Left cardiac atrium (tissue), 4 donors: ENCODE measurements at places on chromosomes 7 and 10. TPM values are rescaled to one million over a fixed set of nuclear protein-coding genes. Genes with fewer than 3 reads are reported as not detected.

GRCh38 chr7:114722562-114722961, 199.3 kb upstream of the MDFIC start:
- no peak for DNase-seq

DNA sequence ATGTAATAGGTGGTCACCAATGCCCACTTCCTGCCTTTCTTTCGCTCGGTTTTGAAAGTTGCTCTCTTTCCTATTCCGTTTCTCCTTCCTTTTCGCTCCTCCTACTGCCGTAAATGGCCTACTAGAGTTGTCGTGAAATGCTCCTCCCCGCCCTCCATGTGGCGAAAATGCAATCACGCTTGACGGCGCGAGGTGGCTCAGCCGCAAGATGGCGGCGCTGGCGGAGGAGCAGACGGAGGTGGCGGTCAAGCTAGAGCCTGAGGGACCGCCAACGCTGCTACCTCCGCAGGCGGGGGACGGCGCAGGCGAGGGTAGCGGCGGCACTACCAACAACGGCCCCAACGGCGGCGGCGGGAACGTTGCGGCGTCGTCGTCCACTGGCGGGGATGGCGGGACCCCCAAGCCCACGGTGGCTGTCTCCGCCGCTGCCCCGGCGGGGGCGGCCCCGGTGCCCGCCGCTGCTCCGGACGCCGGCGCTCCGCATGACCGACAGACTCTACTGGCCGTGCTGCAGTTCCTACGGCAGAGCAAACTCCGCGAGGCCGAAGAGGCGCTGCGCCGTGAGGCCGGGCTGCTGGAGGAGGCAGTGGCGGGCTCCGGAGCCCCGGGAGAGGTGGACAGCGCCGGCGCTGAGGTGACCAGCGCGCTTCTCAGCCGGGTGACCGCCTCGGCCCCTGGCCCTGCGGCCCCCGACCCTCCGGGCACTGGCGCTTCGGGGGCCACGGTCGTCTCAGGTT, at the start of gene TAF5:
TSS of gene TAF5 (plus strand) at position 195 of the 737 bp plus-strand sequence. CDS start at position 209, 14 bp downstream.
- peak; percentile 92 for DNase-seq

GRCh38 chr10:120172356-120172755, 279.8 kb downstream of the SEC23IP start:
- DNase-seq = no peak

DNA sequence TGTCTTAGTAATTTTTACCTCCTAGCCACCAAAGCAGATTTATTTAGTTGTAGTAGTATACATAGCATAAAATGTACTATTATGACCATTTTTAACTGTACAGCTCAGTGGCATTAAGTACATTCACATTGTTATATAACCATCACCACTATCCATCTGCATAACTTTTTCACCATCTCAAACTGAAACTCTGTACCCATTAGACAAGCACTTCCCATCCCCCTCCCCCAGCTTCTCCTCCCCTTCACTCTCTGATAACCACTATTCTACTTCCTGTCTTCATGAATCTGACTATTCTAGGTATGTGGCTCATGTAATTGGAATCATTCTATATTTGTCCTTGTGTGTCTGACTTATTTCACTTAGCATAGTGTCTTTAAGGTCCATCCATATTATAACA, 71.9 kb downstream of the MRPL32 start:
- no peak for DNase-seq

Gene SRRM3
- 19.7 TPM for total RNA-seq
